ENCODE measurements at places on chromosomes 6 and 20.

DNA sequence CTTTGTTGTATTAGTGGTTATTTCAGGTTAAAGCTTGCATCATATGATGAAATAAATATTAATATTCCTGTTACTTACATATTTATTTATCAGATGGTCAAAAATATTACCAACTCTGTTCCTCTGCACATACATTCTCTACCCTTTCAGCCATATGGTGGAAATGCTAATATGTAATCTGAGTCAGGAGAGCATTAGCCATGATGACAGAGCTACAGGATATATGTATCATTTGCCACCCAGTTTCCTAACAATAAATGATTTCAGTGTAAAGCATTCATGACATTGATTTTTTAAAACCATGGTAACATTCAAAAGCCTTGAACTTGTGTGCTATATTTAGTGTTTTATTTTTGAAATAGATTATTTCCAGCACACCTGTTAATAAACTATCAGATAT is 16.6 kb downstream of the POPDC3 start:
- DNase-seq: no peak

DNA sequence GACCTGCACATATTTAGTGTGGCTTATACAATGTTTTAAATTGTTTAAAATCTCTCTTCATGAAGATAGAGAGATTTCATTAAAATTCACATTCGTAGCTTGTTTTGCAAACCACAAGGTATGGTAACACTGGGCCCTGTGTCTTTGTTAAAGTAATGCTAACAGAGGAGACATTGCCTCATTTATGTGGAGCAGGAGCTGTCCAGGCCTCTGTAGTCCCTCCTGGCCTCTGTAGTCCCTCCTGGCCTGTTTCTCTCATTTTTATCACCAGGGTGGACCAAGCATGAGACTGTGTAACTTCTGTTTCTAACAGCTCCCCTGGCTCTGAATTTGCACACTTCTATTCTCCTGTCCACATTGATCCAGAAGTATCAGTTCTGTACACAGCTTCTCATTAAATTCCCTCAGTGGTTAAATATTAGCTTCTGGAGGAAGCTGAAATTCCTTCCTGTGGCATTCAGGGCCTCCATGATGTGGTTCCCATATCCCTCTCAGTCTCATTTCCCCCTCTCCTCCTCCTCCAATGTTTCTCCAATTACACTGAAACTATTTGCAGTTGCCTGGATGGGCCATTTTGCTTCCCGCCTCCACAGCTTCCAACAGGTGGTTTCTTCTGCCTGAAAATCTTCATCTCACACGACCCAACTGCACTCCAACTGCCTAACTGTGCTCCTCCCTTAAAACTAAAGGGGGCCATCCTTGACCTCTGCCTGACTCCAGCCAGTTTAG is 340.4 kb downstream of the SYNE1 start:
- no peak for DNase-seq

DNA sequence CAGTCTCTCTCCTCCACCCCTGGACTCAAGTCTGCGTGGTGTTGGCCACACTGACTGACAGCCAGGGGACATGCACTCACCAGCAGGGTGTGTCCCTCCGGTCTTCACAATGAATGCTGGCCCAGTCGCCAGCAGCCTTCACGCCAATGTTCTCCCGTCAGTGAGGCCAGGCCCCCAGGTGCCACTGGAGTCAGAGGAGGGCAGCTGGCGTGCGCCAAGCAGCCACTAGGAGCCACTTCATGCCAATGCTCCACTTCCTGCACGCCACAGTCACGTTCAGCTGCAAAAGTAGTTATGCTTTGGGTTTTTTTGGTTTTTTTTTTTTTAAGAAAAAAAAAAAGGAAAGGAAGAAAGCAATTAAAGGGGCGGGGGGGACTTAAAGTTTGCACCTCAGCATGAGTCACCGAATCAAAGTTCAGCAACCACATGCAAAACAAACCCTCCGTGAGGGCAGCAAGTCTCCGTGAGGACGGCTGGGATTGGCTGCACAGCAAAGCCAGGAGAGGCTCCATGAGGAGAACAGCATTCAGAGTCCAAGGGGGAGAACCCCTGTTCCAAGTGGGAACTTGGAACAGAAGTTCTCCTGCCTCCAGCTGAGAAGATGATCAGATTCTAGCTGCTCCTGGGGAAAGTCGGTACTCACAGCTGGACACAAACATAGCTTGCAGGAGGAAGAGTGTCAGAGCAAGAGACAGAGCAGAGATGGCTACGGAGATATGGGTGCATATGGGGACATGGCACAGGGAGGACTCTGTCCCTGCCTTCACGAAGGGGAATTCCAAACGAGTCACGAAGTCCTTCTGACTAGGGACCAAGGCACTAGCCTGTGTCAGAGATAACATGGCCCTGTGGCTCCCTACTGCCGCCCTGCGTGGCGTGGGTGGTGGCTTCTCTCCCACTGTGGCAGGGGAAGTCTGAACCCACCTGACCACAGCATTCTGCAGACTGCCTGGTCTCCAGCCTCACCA is at the start of gene ZC3H12D:
Gene ZC3H12D, minus strand, starts transcription at position 282 of the 968 bp plus-strand sequence. CDS start 10,471 bp downstream, outside the sequence.
- DNase-seq: peak; percentile 71

GRCh38 chr6:160730911-160731310 is 28.9 kb downstream of the PLG start:
- DNase-seq: no peak
